ENCODE measurements at places on chromosomes 2 and 18.

- no peak for DNase-seq
Observed at GRCh38 chr2:106127282-106127771, 66.8 kb downstream of the UXS1 start.

DNA sequence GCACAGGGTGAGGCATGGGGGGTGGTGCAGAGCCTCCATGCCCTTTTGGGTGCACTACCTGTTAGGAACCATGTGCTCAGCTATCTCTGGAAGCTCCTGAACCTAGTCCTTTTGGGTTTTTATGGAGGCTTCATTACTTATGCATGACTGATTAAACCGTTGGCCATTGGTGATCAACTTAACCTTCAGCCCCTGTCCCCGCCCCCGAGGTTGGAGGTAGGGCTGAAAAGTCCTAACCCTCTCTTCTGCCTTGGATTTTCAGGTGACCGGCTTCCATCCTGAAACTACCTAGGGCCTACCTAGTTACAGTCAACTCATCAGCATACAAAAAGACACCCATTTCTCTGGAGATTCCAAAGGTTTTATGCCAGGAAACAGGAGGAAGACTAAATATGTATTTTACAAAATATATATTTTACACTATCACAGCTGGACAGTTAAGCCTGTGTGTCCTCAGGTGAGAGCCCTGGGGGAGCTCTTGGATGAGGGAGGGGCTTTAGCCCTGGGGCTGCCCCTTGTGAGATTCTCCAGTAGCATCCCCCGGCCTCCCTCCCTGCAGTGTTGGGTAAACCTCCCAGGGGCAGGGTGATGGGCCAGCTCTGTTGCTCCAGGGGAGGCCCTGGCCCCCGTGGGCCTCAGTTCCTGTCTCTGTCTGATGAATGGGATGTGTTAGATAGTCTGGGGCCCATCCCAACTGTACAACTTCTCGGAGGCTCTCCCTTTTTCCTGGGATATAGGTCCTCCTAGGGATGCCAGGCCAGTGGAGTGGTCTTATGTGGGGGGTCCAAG lies 24.1 kb downstream of the GLI2 start:
- no peak for DNase-seq

GRCh38 chr2:287911-288757 lies at the start of gene ALKAL2:
TSS of gene ALKAL2 (minus strand) at chr2:288091. CDS start at chr2:287835, 256 bp downstream.
- no peak for DNase-seq

- DNase-seq: no peak
Observed at GRCh38 chr2:170651624-170652325, 63.4 kb upstream of the SP5 start.

GRCh38 chr2:27754831-27755230 lies 16.7 kb upstream of the MRPL33 start:
- DNase-seq: no peak

- no peak for DNase-seq
Observed at GRCh38 chr18:43236921-43237320, 40.4 kb downstream of the SYT4 start.

DNA sequence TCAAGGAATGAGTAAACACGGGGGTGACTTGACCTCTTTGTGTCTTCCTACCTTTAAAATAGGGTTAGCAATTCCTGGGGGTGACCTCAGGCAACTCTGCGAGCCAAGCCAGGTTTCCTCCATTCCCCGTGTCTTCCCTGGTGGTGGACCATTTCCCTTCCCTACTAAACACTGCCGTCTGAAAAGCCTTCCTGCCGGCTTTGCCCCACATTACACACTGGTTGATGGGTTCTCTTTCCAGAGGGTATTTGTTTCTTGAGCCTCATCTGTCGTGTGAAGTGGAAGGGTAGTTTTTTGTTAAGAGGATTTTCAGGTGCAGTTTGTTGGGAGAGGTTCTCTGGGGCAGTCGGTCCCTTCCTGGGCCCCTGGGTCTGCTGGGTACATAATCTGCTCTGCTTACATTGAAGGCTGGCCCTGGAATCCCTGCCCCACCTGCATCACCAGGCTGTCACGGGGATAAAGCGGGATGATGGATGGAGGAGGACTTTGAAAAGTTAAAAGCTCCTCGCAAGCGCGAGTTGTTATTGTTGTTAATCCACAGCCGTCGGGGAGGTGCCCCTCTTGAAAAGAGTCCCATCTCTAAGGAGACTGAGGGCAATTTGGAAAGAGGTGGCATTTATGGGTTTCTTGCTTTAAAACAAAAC lies 175.4 kb upstream of the SPRED2 start:
- DNase-seq: no peak

GRCh38 chr2:238949710-238950345 lies 101.9 kb downstream of the TWIST2 start:
- no peak for DNase-seq

DNA sequence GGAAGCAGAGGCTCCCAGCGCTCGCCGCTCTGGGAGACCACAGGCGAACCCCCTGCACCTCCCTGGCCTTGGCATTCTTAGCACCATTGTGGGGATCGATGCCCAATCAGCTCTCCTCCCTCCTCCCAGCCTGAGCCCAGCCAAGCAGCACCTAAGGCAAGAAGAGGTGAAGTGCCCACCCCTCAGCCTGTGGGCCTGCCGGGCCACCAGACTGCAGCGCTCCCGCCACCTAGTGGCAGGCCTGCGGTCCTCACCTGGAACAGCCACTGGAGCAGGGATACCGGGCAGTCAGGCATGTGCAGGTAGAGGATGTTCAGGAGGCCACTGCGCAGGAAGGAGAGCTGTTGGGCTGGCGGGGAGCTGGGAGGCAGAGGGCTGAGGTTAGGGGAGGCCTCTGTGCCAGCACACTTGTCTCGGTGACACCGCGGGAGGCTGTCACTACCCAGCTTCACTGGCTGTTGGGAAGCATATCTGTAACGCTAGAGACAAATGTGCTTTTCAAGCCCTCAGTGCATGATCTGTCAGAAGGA lies 35.2 kb downstream of the FAM178B start:
- peak; percentile 61 for DNase-seq

DNA sequence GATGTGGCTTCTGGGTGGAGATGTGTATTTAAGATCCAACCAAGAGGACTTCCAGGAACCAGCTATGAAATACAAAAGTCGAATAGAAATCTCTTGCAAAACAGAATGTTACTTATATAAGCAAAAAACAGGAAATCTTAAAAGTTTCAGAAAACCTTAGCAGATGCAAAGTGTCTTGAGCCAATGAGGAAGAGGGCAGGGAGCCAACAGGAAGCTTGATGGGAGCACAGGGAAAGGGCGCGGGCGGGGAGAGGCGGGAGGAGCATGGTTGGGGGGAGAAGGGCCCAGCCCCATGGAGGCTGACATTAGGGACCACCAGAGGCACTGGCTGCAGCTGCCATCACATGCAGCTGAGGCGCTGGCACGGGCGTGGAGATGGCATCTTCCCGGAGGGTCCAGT lies 203.3 kb downstream of the SNTG2 start:
- DNase-seq: no peak

- no peak for DNase-seq
Observed at GRCh38 chr2:128155970-128156369, 65.0 kb downstream of the UGGT1 start.

DNA sequence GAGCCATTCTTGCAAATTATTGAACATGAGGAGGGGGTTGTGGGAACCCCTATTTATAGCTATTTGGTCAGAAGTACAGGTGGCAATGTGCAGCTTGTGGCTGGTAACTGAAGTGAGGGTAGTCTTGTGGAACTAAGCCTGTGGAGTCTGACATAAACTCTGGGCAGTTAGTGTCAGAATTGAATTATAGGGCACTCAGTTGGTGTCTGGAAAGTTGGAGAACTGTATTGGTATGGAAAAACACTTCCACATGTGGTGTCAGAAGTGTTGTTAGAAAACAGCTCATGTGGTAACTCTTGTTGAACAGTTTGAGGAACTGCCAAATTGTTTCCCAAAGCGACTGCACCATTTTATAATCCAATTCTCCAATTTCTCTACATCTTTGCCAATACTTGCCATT lies 7.5 kb downstream of the RALBP1 start:
- no peak for DNase-seq

- DNase-seq: no peak
Observed at GRCh38 chr2:42167458-42167857, 1.7 kb upstream of the EML4 start.

GRCh38 chr18:2395427-2396161 lies 175.7 kb downstream of the METTL4 start:
- DNase-seq: peak; percentile 29

- DNase-seq: no peak
Observed at GRCh38 chr18:31207391-31207790, 44.7 kb upstream of the DSC1 start.

- no peak for DNase-seq
Observed at GRCh38 chr18:5995626-5996025, 100.3 kb upstream of the TMEM200C start.

DNA sequence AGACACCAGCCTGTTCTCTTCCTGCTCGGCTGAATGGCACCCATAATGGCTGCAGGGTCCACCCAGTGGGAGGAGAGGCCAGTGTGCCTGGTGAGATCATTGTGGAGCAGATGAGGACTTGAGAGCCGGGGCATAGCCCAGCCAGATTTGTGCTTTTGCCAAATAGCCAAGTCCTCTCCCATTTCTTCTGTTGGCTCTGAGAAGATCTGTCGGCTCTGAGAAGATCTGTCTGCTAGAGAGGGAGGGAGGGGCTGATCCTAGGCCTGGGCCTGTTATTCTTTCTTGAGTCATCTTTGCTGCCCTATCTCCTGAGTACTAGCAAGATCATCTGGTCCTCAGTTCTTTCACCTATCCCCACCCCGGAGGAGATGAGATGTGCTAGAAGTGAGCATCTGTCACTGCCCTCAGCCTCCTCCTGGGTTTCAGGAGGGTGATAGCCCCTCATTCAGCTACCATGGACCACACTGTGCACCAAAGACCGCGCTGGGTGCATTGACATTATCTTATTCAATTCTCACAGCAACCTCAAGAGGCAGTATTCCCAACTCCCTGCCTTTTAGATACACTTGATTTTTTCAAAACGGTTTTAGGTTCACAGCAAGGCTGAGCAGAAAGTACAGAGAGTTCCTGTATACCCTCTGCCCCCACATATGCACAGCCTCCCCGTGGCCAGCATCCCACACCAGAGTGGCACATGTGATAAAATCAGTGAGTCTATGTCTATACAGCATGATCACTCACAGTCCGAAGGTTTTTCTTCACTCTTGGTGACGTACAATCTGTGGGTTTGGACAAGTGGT lies 98.6 kb downstream of the CAPN13 start:
- no peak for DNase-seq

- DNase-seq: no peak
Observed at GRCh38 chr2:178718988-178719387, 88.2 kb downstream of the TTN start.

DNA sequence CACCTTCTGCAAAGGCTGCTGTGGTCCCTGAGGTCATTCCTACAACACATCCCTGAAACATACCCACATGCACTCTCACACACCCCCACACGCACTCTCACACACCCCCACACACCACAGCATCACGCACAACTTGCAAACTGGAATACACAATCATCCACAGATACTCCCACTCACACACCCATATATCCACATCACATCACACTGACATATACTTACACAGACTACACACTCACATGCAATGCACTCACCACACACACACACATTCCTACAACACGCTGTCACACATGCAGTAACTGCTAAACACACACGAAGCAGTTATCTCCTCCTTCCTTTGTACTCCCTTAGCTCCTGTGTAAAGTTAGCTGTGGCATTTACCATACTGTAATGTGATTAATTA lies 57.1 kb upstream of the PKDCC start:
- no peak for DNase-seq

DNA sequence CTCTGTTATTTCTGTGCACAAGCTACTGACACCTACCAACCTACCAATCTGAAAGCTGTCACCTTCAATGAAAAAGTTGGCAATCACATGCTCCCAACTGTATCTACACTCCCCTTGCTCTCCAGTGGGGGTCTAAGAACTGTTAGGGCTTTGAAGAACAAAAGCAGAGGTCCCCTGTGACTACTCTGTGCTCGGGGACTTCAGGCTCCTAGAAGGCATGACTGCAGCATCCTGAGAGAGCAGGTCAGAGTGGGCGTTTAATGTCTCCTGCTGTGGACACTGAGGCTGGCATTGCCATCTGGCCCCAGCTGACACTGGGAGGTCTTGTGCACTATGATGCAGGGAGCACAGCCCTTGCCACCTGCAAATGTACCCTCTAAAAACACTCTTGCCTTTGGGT lies 93.3 kb downstream of the ACTR2 start:
- DNase-seq: no peak

- DNase-seq: no peak
Observed at GRCh38 chr2:190763901-190764514, 115.1 kb downstream of the NAB1 start.

- DNase-seq: no peak
Observed at GRCh38 chr18:2301316-2301715, 270.0 kb downstream of the METTL4 start.

DNA sequence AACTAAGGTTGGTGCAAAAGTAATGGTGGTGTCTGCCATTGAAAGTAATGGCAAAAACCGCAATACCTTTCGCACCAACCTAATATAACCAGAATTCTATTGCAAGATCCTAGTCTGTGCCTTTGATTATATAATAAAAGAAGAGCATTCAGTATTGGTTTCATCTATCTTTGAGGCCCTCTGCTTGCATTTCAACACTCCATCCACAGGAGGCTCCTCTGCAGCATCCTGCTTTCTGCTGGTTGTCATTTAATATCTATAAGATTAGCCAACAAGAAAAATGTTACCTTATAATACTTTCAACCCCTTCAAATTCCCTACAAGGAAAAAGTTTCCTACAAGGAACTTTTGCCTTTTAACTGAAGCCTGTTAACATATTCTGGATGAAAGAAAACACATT lies 139.2 kb downstream of the CDCA7 start:
- DNase-seq: no peak

DNA sequence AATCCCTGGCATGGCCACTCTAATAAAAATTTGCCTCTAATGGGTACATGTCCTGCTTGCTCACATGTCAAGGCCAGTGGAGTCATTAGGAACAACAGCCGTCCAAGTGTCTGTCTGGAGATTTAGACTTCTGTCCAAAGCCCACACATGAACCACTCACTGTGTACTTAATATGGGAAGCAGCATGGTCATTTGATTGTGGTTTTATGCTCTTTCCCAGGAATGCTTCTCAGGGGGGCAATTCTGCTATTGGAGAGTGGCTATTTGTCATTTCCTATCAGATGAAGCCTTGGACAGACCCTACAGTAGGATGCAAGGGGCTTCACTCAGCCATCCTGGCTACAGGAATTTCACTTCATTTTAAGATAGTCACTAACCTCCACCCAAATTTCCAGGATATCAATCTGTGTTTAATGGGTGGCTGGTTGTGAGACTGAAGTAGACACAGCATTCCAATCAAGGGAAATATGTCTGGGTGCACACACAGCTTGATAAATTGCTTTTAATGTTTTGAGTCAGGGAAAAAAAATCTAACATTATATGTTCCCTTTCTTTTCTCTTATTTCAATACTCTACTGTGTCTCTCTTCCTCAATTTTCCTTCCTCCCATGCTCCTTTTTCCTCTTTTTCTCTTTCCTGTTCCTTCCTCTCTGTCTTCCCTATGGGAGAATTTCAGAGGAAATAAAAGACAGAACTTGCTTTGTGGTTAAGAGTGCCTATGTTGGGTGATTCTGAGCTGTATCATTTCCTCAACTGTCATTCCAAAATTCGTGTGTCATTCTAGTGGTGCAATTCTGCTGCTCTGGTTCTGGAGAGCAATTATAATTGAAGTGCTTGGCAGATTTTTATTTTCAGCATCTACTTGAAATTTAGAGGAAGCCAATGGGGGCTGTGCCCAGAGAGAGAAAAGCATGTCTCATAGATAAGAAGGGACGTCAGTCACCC lies 320.1 kb downstream of the OSR1 start:
- no peak for DNase-seq
